Renal cortical epithelial cell (primary cell): ENCODE measurements at places on chromosomes 6 and 20.

DNA sequence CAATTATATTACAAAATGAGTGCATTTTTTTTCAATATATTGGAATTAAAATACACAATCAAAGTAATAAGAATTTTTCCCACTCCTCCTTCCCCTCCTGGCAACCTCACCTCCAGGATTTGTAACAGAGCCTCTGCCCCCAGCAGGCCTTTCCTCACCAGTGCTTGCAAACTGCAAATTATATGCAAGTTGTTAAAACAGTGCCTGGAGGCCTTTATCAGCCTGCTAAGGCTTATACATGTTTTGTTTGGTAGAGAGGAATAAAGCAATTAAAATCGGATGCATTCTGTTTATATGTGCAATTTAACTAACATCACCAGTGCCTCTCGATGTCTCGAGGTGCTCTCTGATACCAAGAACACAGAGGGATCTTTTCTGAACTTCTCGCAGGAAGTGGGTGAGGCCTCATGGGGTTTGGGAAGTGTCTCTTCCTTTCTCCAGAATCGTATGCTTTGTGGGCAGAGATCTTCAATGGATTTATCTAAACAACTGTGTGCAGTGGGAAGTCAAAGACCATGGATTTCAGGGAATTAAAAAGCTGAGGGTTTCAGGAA, 186.8 kb downstream of the CDH26 start:
- DNase-seq = no peak

DNA sequence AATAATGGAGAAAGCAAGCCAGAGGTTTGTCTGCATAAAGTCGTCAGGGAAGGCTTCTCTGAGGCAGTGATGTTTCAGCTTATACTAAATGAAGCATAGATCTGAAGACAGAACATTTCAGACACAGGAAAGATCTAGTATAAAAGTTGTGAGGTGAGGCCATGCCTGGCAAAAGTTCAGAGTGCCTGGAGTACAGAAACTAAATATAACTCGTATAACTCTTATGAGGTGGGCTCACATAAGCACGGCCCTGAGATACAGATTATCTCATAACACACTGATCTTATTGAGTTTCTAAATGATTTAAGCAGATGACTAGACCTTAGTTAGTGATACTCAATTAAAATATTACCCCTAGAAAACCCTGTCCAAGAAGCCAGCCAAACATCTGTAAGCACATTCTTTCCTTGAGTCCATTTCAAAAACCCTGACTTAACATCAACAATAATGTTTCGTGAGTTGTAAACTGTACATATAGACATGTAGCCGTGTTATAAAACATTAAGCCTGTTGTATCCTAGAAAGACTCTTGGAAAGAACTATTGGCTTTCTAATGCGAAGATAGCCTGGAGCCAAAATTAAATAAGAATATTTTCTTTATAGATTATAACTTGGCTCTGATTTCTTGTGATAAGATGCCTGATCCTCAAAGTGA, 667.6 kb downstream of the TENT5A start:
- DNase-seq = no peak

DNA sequence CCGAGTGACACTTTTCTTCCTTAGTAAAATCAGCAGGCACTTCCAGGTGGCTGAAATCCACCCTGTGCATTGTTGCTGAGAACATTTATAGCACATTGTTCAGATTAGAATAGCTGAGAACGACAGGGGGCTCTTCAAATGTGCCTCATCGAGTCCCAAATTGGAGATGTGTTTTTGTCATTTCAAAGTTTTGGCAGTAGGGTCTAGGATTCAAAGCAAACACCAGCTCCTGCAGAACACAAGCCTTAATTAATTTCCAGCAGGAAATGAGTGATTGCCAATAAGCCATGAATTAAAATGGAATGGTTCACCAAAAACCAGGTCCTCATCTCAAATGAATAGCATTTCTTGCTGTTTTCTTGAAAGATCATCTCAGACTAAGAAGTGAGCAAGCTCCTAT, 171.6 kb downstream of the PLCB1 start:
- no peak for DNase-seq

- peak; percentile 28 for DNase-seq
These were observed 801 bp upstream of the PPARD start for GRCh38 chr6:35341557-35341956.

DNA sequence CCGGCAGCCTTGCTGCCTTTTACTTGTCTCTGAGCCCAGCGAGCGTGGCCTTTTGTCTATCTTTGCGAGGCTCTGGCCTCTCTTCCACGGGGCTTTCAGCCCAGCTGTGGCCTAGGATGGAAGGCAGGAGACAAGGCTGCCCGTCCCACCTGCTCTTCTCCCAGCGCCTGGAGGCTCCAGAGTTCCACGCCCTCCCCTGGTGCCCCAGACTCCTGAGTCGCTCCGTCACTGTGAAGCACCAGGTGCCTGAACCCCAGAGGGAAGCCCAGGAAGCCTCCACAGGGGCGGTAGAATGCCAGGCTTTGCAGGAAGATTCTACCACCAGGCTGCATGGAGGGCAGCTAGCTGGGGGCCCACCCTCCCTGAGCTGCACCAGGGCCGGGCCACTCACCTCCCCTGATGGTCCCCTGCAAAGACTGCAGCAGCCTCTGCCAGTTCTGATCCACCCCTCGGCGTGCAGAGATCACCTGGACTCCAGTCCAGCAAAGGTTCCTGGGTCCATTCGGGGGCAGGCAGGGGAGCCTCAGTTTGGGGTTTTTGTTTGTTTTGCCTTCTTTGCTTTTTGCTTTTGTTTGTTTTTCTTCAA, 384.6 kb downstream of the CDH4 start:
- no peak for DNase-seq

- DNase-seq = peak; percentile 81
These were observed 61.7 kb downstream of the UTRN start for GRCh38 chr6:144346719-144347447.

DNA sequence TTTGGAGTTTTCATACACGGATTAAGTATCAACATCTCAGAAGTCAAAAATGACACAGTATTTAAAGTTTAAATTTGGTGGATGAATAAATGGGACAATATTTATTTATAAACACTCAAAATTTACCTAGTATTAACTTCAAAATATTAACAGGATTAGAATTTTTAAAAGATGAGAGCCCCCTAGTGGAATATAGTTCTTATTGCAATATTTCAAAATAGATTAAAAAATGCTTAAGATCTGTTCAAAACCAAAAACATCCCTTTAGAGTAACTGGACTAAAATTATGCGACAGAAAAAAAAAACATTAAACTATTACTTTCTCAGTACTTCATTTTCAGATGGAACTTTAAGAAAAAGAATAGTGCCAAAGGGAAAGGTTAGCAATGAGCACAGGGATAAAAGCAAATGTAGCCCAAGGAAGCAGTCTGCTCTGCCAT, 56.6 kb downstream of the SNX14 start:
- DNase-seq = peak; percentile 18

DNA sequence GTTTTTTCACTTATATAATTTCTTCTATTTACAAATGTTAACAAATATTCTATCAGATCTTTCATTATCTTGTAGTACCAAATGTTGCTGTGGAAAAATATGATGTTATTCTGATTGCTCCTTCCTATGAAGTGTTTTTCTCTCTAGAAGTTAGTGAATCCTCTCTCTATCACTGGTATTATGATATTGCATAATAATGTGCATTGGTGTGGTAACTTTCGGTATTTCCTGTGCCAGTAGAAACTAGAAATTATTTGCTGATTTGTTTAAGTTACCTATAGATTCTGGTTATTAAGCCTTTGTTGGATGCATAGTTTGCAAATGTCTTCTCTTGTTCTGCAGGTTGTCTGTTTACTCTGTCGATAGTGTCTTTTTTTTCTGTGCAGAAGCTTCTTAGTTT, 342.5 kb downstream of the CENPW start:
- DNase-seq = no peak

GRCh38 chr6:398558-399078, 7.1 kb downstream of the IRF4 start:
- DNase-seq = no peak

DNA sequence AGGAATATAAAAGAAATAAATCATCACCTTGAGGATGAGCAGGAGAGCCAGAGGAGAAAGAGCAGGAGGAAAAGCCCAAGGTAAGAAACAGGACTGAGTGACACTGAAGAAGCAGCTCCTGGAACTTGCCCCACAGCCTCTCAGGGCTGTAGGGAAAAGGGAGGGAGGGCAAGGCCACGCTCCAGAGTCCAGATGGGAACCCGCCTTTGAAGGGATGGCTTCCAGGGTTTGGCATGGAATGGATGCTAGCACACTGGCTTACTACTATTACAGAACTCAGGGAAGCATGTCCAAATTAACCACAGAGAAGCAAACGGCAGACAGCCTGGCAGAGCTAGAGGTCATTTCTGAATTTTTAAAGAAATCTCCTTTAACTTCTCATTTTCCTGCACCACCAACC, 26.8 kb downstream of the RALGAPA2 start:
- peak; percentile 67 for DNase-seq

DNA sequence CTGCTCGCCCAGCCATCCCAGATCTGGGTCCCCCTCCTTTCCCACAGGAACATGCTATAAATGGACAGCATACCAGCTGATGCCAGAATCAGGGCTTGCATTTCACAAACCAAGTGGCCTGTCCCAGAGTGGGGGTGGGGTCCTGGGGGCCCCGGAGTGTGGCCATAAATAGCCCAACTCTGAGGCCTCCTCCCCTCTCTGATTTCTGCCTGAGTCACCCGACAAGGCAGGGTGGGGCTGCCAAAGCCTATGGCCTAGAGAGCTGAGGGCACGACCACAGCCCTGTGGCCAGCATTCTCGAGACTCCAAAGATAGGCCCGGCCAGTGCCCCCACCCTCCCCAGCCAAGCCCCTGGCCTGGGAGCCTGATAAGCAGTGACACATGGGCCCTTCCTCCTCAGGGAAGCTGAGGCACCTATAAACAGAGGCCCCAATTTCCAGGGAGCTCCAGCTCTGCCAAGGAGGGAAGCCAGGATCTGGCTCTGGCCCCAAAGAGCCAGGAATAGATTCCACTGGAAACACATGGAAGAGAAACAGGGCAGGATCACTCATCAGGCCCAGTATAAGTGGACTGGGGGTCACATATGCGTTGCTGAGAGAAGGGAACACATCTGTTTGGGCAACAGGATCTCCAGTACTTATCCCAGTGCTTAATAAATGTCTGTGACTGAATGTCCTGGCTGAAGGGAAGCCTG, 20.3 kb downstream of the SNTA1 start:
- peak; percentile 66 for DNase-seq

- peak; percentile 44 for DNase-seq
These were observed 312.3 kb downstream of the HAO1 start for GRCh38 chr20:7627734-7628663.

DNA sequence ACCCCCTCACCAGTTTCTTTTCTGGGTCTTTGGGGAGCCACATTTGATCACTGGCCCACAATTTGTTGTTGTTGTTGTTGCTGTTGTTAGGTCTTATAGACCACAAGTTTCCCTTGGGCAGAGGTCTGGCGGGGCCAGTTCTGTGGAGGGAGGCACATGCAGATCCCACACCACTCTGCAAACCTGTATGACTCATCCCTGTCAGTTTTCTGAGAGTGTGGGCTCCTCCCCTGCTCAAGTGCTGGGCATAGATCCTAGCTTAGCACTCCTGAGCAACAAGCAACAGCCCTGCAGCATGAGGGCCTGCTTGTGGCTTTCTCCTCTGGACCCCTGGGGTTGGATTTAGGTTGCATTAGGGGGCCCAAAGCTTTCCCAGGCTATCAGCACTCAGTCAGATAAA, 411.1 kb upstream of the HTR1E start:
- no peak for DNase-seq

DNA sequence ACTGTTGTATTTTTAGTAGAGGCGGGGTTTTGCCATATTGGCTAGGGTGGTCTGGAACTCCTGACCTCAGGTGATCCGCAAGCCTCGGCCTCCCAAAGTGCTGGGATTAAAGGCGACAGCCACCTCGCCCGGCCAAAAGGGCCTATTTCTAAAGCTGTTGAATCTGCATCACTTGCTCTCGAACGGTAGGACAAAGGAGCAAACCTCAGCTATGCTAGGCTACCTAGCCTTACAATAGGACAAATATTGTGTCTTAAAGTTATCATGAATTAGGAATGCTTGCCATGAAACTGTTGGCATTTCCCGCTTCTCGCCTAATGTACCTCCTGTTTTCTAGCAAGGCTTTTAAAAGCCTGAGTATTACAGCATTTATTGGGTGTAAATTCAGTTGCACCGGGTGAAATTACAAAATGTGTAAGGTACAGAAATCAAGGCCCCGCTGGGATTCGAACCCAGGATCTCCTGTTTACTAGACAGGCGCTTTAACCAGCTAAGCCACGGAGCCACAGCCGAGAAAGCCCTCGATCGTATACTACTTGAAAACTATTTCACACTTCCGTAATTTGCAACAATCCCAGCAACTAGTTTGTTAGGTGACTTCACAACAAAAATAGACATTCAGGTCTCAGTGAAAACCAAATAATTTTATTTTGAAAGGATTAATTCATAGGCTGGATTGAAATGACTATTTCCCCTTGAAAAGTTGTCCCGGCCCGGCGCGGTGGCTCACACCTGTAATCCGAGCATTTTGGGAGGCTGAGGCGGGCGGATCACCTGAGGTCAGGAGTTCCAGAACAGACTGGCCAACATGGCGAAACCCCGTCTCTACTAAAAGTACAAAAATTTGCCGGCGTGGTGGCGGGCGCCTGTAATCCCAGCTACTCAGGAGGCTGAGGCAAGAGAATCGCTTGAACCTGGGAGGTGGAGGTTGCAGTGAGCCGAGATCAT, 211.6 kb upstream of the ZNF184 start:
- peak; percentile 76 for DNase-seq

DNA sequence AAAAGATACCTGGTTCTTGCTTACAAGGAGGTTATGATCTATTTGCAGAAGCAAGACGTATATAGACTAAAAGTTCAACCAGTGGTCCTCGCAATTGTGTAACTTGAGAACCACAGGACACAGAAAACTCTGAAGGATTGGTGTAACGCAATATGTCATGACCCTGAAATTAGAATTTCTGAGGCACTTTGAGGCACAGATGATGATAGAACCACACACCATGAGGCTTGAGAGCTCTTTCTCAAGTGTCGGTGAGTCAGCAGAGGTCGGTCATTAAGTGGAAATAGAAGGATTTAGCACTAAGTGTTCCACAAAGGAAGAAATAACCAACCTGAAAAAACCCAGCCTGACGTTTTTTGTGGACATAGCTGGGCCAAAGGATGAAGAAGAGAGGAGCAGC, 15.3 kb upstream of the CCN2 start:
- peak; percentile 94 for DNase-seq

DNA sequence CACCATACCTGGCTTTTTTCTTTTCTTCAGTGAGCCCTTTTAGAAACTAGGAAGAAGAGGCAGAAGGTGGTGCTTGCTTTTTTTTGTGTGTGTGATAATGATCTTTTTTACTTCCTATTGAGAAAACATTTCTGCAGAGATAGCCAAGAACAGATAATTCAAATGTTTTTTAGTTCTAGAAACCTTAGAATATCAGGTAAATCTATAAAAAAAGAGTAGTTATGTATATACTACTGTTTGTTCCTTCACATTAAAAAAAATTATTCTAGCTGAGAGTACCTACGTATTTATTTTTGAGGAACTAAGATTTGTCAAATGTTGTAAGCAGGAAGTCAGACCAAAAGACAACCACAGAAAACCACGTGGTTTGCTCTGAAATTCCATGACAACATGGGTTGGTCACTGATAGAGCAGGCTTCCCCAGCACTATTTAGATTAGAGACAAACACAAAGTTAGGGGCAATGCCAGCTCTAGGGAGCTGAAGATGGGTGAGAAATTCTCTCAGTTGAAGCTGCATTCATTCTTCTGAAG, 12.8 kb downstream of the STK4 start:
- peak; percentile 43 for DNase-seq
